MM.1S (cell line): ENCODE measurements at places on chromosomes 16 and 17.

DNA sequence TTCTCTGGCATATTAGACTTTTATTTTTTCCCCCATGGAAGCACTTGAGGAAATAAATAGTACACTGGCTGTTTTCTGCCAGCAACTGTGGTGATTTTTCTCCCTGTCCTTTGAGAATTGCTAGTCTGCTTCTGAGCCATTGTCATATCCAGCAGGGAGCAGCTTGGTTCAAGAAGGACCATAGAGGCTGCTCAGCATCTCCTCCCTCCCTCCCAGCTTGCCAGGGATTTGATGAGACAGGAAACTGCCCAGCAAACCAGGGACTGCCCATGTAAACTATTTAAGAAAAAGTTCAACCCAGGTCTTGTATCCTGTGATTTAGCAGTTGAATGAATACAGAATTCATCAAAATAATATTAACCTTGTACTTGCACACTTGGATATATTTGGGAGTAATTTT is 39.5 kb downstream of the CYB5B start:
- no peak for DNase-seq

DNA sequence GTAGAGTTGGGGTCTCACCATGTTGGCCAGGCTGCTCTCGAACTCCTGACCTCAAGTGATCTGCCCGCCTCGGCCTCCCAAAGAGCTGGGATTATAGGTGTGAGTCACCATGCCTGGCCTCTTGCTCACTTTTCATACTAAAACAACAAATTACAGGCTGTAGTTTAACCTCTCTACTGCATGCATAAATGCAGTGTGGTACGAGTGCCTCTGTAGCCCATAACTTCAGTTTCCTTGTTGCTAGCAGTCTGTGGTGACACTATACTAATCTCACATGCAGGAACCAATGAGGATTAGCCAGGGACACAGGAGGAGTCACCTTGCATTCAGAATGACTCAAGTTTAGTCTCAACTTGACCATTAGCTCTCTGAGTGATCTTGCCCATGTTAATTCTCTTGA is 20.1 kb downstream of the HMOX2 start:
- DNase-seq: no peak

GRCh38 chr17:81666092-81666341 is 388 bp downstream of the OXLD1 start:
- no peak for DNase-seq

DNA sequence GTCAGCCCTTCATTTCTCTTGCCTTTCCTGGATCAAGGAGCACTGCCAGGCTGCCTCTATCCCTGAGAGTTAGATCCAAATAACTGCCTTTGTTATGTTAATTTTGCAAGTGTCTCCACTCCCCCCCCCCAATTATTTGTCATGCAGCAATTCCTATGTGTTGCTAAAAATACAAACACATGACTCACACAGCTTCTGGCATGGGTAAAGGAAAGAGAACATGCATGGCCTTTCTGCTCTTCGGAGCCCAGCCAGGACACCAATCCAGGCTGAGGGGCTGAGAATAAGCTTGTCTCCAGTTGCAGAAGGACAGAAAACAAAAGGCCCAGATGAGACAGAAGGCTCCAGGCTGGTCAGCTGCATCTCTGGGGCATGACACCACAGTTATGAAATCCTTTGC is 148.0 kb upstream of the TNRC6C start:
- DNase-seq: no peak

GRCh38 chr17:33521784-33522183 is 228.7 kb upstream of the ASIC2 start:
- DNase-seq: no peak

DNA sequence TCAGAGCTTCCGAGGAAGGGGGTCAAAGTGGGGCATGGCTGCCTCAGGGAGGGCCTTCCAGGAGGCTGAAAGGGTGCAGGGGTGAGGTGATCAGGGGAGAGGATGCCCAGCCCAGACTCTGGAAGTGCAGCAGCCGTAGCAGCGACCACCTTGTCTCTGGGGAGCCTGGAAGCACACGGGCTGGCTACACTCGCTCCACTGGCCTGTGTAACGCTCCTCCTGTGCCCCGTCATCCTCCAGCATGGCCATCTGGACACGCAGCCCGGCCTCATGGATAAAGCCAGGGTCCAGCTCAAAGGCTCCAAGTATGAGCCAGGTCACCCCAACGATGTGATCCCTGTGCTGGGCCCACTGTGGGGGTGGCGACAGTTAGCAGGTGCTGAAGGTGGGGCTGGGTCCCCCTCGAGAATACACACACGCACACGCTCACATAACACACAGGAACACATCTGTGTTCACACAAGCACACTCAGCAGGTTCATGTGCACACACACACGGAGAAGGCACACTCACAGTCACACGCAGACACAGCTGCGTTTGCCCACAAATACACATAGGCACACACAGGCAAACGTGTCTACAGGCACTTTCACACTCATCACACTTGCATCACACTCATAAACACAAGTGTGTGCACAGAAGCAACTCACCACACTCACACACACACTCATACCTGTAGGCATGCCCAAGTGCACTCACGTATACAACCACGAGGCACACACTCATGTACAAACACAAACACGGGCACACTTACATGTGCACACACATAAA is 19.3 kb downstream of the POLR3K start:
- no peak for DNase-seq

DNA sequence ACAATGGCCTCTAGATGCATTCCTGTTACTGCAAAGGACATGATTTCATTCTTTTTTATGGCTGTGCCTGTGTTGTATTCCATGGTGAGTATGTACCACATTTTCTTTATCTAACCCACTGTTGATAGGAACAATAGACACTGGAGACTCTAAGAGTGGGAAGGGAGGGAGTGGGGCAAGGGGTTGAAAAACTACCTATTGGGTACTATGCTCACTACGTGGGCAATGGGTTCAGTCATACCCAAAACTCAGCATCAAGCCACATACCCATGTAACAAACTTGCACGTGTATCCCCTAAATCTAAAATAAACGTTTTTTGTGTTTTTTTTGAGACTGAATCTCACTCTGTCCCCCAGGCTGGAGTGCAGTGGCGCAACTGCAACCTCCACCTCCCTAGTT is 47.1 kb upstream of the SCNN1B start:
- DNase-seq: no peak

DNA sequence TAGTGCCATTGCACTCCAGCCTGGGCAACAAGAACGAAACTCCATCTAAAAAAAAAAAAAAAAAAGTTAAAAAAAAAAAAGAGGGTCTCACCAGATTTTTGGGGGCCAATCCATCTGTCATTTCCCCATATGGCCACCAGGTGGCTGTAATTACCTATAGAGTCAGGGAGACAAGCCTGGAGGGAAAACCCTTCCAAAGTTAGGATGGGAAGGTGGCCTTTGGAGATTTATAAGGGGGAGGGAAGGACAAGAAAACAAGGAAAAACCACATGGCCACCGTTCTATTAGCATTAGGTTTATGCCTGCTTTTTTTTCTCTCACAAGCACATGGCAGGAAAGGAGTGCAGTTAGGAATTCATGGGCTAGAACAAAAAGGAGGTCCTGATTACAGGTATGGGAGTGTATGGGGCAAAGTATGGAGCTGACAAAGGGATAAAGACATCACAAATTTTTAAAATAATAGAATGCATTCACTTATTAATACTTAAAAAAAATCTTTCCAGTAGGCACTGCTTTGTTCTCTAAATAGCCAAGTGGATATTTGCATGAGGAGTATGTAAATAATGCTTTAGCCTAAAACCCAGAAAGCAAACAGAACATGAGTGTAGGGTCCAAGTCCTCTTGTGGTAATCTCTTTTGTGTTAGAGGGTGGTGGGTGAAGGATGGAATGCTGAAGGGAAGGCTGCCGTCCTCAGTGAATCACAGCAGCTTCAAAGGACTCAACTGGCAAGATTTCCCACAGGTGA is 5.1 kb downstream of the CYB5D1 start:
- DNase-seq: no peak

DNA sequence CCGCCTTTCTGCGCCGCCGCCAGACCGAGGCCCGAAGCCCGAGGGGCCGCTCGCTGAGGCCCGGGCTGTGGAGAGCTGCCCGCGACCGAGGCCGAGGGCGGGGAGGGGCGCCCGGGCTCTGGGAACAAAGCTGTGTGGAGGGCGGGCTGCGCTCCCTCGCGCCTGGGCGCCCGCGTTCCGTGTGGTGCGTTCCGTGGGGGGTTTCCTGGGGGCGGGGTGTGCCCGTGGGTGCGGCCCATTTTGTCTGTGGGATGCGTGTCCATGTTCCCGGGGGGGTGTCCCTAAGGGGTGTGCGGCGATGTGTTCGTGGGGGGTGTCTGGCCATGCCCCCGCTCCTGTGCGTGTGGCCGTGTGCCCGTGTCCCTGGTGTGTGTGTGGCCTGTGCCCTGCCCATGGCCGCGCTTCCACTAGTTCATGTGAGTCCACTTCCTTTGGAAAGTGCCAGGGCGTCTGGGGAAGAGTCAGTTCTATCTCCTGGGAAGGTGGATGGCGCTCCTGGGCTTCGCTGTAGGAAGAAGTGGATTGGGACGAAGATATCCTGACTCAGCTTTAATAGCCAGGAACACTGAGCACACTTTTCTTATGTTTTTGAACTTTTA is 520 bp downstream of the JPT2 start:
- DNase-seq: no peak

GRCh38 chr17:29194669-29195068 is 14.5 kb upstream of the MYO18A start:
- DNase-seq: no peak

- DNase-seq: peak; percentile 79
Measured at GRCh38 chr16:23435500-23435899, 17.5 kb downstream of the COG7 start.

- DNase-seq: no peak
Measured at GRCh38 chr17:48177816-48178215, 70.2 kb downstream of the SNX11 start.

DNA sequence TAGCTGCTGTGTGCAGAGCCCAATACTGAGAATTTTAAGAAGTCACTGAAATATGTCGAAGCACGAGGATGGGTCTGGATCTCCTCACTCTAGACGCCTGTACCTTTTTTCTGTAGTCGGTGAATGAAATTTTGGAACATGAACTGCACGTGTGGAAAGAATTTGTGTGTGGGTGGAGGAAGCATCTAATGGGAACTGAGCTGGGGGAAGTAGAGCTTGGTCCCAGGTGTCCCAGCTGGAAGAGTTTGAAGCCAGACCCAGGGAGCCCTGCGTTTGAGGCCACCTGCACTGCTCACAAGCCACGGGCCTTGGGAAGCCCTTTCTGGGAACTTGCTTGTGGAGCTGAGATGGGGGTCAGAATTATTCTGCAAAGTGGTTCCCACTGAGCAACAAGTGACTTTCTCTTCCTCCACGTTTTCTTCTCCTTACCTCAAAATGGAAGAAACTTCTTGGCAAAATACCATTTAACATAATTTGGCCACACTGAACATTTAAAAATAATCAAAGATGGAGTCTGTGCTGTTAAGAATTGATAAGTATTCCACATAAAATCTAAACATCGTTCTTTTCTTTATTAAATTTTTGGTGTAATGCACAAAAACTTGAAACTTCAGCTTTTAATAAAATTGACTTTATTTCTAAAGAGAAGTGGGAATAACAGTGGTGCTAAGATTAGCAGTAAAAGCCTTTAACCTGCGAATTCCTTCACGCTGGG is 163.8 kb downstream of the PRKCA start:
- no peak for DNase-seq

GRCh38 chr17:43171586-43172487 is 823 bp downstream of the NBR1 start:
- peak; percentile 11 for DNase-seq

GRCh38 chr17:74526681-74527080 is 4.6 kb downstream of the CD300LB start:
- no peak for DNase-seq

DNA sequence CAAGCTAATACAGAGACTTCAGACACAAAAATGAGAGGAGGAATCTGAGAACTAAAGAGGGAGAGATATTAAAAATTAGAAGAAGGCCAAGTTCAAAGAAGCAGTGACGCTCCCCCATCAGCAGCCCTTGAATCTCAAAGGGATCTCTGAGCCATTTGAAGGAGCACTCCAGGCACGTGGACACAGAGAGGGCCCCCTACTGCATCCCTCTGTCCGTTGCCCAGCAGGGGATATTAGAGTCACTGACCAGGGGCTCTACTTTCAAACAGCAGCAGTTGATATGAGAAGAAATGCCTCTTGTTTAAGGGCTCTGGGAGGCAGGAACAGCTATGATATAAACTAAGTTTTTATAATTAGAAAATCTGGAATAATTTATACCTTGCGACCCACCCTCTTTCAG is 479.0 kb upstream of the SALL1 start:
- no peak for DNase-seq

DNA sequence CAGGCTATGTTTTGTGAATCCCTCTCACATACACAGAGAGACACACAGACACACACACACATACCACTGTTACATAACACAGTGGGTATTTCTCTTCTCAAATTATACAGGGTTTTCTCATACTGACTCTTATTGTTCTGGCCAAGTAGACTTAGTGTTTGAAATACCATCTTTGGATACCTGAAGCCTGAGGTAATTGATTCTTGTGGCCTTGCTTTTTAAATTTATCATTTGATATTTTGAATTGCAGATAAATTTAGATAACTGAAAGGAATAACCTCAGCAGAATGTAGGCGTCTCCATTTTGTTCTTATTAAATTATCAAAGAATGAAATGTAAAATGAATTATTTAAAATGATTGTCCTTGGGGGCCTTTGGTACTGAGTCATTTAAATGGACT is 223.8 kb downstream of the LGALS9B start:
- DNase-seq: no peak

DNA sequence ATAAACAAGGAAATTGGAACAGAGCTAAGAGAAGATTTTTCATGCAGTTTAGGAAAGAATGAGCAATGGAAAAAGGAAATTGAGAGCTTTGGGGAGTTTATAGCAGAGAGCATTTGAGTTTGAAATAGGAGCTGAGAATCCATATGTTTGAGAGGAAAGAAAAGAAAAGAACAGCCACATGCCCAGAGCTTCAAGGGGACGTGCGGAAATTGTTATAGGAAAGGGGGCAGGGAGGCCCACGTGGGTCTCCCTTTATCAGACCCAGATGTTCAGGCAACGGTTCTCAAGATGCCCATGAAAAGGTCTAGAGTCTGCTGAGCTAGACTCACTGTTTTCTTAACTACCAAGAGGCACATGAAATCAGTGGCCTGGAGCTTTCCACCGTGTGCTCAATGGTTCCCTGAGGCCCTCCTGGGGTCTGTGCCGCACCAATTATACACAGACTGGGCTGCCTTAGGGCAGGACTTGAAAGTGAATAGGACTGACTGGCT is 31.2 kb downstream of the CHD9 start:
- DNase-seq: no peak

DNA sequence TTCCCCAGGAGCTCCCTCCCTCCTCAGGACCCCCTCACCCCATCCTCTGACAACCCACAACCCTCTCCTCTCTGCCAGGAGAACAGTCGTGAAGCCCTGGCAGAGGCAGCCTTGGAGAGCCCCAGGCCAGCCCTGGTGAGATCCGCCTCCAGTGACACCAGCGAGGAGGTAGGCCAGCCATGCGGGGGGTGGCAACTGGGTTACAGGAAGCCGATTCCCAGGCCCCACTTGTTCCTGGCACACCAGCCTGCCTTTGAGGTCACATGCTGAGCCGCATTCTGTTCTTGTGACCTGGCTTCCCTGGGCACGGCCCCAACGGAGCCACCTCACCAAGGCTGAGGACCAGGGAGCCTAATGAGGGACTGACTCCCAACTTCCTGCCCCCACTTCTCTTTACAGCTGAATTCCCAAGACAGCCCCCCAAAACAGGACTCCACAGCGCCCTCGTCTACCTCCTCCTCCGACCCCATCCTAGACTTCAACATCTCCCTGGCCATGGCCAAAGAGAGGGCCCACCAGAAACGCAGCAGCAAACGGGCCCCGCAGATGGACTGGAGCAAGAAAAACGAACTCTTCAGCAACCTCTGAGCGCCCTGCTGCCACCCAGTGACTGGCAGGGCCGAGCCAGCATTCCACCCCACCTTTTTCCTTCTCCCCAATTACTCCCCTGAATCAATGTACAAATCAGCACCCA is 7.9 kb downstream of the NAT9 start:
- DNase-seq: no peak
